Stimulated activated CD8-positive, alpha-beta memory T cell treated with anti-CD3 and anti-CD28 coated beads, Interleukin-4, amount 100 ng/mL, for 4 hours (primary cell): ENCODE measurements at places on chromosomes 4 and X.

DNA sequence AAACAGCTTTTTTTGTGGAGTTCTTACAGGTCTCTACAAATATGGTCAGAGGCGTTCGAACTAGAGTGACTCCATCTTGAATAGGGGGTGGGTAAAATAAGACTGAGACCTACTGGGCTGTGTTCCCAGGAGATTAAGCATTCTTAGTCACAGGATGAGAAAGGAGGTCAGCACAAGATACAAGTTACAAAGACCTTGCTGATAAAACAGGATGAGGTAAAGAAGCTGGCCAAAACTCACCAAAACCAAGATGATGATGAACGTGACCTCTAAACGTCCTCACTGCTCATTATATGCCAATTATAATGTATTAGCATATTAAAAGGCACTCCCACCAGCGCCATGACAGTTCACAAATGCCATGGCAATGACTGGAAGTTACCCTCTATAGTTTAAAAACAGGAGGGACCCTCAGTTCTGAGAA is 42.8 kb upstream of the SPP1 start:
- DNase-seq, result no peak

- DNase-seq, result no peak
Measured at GRCh38 chrX:125405339-125405738, 85.7 kb downstream of the TEX13C start.

DNA sequence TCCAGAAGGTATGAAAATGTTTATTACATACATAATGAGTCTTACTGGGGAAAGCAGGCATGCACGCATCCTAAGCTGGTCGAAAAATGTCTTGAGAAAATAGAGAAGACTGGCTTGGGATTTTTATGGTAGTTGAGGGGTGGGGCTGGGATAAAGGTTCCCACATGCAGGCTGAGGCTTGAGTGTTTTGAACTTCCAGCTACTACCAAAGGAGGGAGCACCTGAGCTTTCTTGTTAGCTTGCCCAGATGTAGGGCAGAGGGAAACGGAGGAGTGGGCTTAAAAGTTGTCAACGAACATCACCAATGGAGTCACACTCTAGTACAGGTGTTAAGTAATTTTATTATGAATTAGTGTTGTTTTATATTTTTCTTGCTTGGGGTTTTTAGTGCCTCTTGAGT is 39.6 kb upstream of the SRPX start:
- no peak for DNase-seq

DNA sequence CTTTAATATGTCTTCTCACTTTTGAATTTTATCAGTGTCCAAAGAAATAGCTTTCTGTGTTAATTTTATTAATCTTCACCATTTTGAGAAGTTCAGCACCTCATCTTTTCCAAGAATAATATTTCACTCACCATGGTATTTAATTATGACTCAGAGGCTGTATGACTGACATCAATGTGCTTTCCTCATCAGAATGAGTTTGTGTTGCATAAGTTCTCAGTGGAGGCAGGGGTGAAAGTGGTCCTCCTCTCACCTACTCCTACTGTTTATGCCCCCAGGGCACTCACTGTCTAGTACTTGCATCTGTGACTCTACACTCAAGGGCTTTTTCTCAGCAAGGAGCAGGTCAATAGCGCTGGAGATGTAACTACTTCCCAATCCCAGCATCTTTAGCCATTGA is 905.3 kb upstream of the INTU start:
- no peak for DNase-seq

DNA sequence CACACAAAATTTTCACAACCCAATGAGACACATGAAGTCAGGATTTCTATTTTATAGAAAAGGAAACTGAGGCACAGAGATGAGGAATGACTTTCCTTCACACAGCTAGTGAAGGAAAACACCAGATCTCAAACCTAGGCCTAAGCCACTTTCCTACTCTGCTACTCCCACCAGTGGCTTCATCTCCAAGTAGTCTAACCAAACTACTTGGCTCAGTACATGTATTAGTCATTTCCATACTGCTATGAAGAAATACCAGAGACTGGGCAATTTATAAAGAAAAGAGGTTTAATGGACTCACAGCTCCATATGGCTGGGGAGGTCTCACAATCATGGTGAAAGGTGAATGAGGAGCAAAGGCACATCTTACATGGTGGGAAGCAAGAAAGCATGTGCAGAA is 196.6 kb downstream of the EVC2 start:
- DNase-seq, result no peak

GRCh38 chr4:147943159-147943638 is 211.3 kb downstream of the ARHGAP10 start:
- DNase-seq, result no peak

DNA sequence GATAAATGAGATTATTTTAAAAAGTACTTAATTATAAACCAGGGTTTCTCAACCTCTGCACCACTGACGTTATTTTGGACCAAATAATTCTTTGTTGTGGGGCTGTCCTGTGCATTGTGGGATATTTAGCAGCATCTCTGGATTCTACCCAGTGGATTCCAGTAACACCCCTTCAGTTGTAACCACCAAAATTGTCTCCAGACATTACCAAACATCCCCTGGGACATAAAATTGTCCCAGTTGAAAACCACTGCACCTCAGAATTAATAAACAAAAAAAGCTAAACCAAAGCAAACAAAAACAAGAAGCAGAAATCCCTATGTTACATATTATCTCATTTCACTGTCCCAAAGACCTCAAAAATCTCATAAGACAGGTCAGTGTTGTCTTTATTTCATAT is 54.2 kb upstream of the GIMD1 start:
- DNase-seq, result no peak

DNA sequence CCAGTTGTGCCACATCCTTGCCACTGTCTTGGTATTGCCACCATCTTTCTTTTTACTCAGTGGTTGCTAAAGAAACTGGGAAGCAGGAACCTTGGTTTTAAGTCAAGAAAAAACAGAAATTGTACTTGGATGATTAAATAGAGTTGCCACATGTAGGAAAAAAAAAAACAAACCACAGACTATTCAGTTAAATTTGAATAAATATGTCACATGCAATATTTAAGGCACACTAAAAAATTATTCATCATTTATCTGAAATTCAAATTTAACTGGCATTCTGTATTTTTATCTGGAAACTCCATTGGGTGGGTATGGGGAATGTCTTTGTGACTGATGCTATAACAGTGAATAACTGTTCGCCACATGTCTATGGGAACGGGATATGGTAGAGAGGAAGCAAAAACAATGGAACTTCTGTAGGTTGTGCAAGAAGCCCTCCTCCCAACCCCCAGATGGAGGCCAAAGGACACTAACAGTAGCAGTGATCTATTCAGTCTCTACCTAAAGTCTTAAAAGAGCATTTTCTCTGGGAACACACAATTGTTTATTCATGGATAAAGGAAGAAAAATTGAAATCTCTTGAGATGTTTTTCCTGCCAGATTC is 57.0 kb upstream of the PLAC8 start:
- DNase-seq, result no peak

- no peak for DNase-seq
Measured at GRCh38 chr4:145554691-145555090, 64.5 kb upstream of the MMAA start.

DNA sequence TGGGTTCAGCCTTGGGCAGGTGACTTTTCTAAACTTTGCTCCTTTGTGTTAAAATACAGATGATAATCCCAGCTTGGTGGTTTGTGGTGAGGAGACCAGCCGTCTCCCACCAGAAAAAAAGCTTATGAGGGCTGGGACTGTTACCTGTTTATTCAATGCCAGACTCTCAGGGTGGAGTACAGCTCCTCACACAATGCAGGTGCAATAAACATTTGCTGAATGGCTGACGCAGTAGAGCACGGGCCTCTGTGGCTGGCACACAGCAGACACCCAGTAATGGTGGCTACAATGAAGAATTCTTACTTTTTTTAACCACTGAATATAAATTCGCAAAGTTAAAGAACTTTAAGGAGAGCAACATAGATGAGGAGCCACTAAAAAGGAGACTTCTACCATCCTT is 30.2 kb downstream of the BEND4 start:
- no peak for DNase-seq

GRCh38 chr4:74118600-74119338 is 19.8 kb upstream of the CXCL2 start:
- no peak for DNase-seq

- DNase-seq, result no peak
Measured at GRCh38 chr4:156439576-156440200, 486.0 kb upstream of the CTSO start.

GRCh38 chr4:13535118-13535517 is 9.2 kb downstream of the NKX3-2 start:
- no peak for DNase-seq

GRCh38 chr4:128583753-128584712 is 225.5 kb upstream of the JADE1 start:
- DNase-seq, result no peak

- DNase-seq, result no peak
Measured at GRCh38 chr4:13522282-13523104, 21.8 kb downstream of the NKX3-2 start.

DNA sequence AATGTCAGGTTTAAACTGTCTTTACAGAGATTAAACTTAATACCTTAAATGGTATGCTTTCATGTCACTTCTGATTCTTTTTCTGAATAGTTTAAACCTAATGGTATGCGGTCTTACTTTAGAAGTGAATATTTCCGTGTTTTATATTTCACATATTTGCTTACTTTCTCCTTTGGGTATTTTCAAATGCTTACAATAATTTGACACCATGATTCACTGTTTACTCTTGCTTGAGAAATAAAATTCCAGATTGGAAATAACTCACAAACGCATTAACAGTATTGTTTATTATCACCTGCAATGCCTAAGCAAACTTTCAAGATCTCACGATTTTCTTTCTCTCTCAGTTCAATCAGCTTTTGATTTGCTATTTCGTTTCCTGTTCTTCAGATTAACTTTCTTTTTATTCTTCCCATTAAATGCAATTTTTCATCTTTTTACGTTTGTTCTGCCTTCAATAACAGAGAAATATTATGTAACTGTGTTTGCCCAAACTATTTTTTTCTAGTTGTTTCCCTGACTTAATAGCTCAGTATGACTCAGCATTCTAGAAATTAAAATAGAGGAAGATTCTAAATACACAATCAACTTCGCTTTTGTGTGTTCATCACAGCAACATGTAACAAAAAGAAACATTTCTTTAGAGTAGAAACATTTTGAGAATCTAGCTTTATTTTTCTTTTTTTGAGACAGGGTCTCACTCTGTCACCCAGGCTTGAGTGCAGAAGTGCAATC is 955.5 kb upstream of the PRKX start:
- DNase-seq, result no peak

DNA sequence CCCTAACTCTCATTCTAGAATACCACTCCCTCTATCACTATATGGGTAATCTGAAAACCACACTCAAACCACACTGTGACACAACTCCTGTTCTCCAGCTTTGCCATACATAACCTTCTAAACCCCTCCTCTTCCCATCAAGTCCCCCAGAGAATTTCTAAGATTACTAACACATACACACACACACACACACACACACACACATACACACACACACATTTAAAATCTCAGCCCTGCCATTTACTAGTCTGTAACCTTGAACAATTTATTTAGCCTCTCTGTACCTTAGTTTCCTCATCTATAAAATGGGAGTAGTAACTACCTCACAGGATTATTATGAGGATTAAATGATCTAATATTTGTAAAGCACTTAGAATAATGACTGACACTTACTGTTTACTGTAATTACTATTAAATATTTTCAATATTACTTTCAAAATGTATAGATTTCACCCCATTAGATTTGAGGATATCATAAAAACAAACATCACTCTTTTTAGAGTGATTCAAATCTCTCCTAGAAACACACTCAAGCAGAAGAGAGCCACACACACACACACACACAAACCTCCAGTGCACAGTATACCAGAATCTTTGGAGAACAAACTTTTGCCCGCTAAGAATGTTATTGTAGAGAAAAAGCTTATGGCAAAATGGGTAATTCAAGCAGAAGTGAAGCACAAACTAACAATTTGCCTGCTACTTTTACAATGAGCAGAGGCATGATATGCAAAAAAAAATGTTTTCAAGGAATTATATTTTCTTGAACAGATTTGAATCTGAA is 3.8 kb downstream of the ANKRD50 start:
- no peak for DNase-seq

GRCh38 chr4:86035688-86036087 is 324.2 kb downstream of the MAPK10 start:
- DNase-seq, result no peak

DNA sequence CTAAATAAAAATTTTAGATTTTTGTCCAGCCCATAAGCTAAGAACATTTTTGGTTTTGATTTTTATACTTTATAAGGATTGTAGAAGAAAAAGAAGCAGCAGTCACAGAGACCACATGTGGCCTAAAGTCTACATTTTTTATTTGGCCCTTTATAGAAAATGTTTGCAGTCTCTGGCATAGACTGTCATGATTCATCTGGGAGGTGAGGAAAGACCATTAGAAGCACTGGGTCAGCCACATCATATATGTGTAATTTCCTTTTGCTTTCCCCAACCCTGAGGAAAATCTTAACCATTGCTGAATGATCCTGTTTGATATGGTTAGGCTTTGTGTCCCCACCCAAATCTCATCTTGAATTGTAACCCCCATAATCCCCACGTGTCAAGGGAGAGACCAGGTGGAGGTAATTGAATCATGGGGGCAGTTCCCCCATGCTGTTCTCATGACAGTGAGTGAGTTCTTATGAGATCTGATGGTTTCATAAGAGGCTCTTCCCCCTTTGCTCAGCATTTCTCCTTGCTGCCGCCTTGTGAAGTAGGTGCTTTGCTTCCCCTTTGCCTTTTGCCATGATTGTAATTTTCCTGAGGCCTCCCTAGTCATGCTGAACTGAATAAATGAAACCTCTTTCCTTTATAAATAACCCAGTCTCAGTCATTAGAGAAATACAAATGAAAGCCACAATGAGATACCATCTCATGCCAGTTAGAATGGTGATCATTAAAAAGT is 12.1 kb upstream of the COPS4 start:
- no peak for DNase-seq

DNA sequence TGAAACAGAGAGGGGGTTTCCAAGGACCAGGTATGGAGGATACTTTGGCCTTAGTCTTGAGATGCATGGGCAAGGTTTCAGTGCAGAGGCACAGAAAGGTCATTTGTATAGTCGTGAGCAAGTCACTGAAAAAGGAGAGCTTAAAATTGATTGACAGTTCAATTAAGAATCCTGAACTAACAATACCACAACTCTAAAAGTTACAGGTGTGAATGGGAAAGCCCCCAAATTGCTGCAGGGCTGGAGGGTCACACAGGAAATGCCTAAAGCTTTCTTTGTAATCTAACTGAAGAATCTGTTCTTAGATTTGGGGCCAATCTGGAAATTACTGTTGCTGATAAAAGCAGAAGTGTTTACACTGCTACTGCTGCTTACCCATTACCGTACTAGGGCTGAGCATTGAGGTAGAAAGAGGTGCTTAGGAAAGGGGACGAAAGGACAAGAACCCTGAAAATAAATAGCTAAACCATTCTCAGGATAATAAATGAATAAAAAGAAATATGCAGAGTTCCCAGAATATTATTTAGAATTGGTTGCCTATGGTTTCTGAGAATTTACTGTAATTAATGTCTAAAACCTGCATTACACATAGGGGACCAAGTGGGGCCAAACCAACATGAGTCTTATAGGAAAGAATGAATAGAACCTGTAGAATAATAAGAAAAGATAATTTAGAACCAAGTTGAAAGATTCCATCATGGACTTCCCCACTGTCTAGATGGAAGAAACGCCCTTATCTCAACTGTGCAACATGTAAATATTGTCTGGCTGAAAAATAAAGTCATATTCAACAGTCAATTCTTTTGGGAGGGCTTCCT is 91.9 kb upstream of the PPP1R2C start:
- DNase-seq, result no peak
